ENCODE measurements at places on chromosomes 12 and 14. TPM values are rescaled to one million over a fixed set of nuclear protein-coding genes. Genes with fewer than 3 reads are reported as not detected.

DNA sequence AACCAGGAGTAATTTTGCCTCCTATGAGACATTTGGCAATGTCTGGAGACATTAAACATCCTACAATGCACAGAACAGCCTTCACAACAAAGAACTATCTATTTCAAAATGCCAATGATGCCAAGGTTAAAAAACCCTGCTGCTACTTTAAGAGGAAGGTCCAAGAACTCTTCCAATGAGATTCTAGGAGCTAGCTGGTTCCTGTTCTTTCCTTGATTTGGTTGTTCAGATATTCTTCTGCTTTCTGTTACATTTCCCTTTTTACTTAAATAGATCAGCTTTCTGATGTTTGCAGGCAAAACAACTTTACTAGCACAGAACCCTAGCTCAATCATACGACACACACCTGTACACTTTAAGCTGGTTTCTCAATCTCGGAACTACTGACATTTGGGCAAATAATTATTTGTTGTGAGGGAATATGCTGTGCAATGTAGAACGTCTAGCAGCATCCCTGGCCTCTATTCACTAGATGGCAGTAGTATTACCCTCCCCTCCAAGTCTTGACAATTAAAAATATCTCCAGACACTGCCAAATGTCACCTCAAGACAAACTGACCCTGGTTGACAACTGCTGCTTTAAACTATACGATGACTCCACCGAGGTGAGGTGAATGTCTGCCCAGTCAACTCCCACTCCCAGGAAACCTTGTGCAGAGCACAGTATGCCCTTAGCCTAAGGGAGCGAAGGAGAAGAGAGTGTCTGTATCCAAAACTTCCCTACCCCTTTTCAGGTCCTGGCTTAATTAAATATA, 4.4 kb downstream of the BLTP3B start:
- DNase-seq, result peak; percentile 45

- no peak for DNase-seq
Observed at GRCh38 chr14:100296106-100296651, 10.1 kb downstream of the SLC25A29 start.

- DNase-seq, result no peak
Observed at GRCh38 chr14:105201156-105201924, 20.2 kb upstream of the NUDT14 start.

DNA sequence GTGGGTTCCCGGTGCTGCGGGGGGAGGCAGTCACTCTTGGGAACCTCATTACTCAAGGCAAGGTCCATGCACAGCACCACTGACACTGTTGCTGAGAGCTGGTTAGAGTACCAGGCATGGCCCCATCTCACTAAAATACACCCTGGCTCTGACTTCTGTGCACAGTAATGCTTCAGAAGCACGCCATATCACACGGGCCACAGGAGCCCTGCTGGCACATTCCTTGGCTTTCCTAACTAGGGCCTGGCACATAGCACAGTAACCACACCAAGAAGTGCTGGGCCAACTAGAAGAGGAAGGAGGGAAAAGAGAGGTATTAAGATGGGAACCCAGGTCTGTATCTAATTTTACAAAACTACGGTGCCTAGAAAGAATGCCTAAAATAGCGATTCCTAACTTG, 13.5 kb upstream of the RAB35 start:
- no peak for DNase-seq

- peak; percentile 78 for DNase-seq
Observed at GRCh38 chr14:63388766-63389431, 70.2 kb upstream of the GPHB5 start.

DNA sequence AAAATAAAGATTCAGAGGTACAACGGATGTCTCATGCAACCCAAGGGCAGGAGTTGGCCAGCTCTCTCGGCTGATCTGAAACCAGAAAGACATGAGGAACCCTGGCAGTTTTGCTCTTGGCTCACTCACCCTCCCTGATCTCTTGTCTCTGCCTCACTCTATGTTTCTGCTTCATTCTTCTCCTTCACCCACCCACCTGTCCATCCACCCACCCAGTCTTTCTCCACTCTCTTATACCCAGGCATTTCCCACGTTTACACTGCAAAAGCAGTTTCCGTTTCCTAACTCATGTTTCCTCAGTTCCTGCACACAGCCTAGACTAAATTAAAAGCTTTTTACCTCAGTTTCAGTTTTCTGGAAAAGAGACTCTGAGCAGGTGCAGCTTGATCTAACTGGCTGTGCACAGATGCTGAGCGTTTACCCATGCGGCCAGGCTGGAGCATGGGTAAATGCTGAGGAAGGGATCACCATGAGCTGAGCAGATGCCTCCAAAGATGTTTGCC, 157.6 kb downstream of the PRKCH start:
- DNase-seq, result no peak

- DNase-seq, result no peak
Observed at GRCh38 chr14:38929416-38929815, 173.6 kb downstream of the SEC23A start.

- DNase-seq, result no peak
Observed at GRCh38 chr12:41907021-41907420, 237.7 kb downstream of the GXYLT1 start.

GRCh38 chr12:124162151-124163110, 132.5 kb upstream of the RFLNA start:
- peak; percentile 43 for DNase-seq

GRCh38 chr14:63295231-63295685, 23.5 kb downstream of the GPHB5 start:
- no peak for DNase-seq

GRCh38 chr14:90699016-90699415, 117.2 kb downstream of the TTC7B start:
- no peak for DNase-seq

DNA sequence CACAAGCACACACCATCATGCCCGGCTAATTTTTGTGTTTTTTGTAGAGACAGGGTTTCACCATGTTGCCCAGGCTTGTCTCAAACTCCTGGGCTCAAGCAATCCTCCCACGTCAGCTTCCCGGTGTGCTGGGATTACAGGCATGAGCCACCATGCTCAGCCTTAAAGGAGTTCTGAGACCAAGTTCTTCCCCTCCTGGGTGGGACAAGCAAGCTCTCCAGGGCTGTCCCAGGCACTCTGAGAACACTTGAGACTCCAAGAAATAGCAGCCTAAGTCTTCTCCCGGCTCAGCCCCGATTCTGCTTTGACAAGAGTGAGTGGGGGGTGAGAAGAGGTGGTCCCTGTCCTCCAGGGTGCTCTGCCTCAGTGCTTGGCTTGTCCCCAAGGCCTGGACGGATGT, 86.4 kb downstream of the STAB2 start:
- DNase-seq, result no peak

DNA sequence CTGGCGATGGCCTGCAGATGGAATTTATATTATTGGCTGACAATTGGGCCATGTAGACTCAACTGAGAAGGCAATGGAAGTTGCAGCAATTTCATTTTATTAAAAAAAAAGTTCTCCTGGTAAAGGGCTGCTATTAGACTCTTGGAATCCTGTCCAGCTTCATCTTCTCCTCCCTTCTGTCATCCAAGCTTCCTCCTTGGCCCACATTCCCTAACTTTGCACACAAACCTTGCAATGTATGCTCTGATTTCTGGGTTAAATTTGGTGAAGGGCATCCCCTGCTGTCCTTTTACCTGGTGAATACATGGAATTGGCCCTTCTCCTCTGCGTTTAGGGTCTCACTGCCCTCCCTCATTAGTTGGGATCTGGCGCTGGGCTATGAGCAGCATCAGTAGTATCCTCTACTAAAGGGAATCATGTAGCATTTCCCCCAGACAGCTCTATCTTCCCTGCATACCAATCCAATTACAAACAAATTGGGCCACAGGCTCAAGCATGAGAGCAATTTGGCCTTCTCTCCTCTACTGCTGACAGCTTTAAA, 336.9 kb downstream of the BMP4 start:
- peak; percentile 44 for DNase-seq

- no peak for DNase-seq
Observed at GRCh38 chr14:71202881-71203280, 295.6 kb downstream of the PCNX1 start.

- DNase-seq, result peak; percentile 65
Observed at GRCh38 chr12:51622564-51622963, 31.5 kb downstream of the SCN8A start.

GRCh38 chr14:51816031-51816430, 44.4 kb upstream of the GNG2 start:
- no peak for DNase-seq

- DNase-seq, result no peak
Observed at GRCh38 chr12:16325426-16325825, 22.0 kb upstream of the MGST1 start.

DNA sequence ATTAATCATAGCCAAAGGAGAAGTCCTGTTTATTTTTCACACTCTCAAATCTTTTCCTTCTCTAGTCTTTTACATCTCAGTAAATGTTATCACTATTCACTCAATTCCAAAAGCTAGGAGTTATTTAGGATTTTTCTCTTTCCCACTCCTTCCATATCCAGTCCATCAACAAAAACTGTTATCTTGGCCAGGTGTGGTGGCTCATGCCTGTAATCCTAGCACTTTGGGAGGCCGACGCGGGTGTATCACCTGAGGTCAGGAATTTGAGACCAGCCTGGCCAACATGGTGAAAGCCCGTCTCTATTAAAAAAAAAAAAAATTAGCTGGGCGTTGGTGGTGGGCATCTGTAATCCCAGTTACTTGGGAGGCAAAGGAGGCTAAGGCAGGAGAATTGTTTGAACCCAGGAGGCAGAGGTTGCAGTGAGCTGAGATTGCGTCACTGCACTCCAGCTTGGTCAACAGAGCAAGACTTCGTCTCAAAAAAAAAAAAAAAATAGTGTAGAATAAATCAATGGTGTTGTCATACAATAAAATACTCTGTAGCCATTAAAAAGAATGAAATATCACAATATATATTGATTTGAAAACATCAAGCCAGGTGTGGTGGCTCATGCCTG, 46.6 kb upstream of the FOXJ2 start:
- no peak for DNase-seq

- DNase-seq, result peak; percentile 91
Observed at GRCh38 chr12:16349131-16349460, 1.7 kb downstream of the MGST1 start.

DNA sequence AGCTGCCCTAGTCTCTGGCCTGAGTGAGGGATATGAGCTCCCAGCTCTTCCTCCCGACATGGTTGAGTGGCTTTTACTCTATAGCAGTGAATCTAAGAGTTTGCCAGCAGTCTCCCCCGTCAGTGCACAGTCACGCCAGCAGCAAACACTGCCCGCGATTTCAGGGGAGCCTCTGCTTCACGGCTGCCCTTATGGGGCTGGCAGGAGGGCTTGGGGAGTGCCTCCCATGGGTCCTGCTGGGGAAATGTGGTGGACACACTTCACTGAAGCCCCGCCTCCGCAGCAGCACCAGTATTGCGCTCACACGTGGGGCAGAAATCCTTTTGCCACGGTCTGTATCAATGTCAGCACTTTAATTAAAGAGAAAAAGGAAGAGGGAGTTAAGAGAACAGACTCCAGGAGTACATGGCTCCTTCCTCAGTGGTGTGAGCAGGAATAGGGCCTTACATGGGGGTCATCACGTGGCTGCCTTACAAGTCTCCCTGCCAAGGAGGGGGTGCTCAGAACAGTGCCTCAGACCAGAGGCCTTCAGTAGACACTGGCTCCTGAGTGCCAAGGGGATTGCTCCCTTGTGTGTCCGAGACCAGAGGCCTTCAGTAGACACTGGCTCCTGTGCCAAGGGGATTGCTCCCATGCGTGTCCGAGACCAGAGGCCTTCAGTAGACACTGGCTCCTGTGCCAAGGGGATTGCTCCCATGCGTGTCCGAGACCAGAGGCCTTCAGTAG, 55.7 kb downstream of the SFSWAP start:
- DNase-seq, result no peak

GRCh38 chr14:97298331-97298730, 501.1 kb downstream of the VRK1 start:
- peak; percentile 41 for DNase-seq

DNA sequence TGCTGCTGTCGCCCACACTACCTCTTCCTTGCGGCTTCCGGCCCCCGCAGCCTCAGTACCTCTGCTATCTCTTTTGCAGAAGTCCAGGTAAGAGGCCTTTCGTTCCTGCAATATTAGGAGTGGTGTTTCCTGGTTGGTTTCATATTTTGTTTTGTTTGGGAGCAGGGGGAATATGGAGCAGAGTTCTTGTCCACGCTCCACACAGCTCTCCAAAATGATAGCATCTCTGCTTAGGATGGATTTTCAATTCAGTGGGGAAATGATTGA, 768 bp downstream of the OXA1L start:
- DNase-seq, result no peak

DNA sequence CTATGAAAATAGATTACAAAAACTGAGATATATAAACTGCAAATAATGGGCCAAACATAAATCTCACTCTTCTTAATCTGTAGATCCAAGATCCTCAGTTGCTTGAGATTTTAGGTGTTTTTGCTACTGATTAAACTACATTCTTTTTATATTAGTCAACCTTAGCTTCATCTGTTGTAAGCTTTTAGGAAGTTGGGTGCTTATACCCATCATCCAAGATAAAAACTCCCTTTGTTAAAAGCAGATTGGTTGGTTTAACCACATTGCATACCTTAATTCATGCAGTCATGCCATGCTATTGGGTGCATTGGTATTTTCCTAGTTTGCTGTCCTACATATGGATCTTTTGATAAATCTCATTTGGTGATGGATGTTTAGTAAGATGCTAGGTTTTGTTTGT, 46.2 kb upstream of the DIP2B start:
- peak; percentile 48 for DNase-seq

GRCh38 chr12:132597333-132598316, 12.8 kb downstream of the LRCOL1 start:
- peak; percentile 49 for DNase-seq

- DNase-seq, result no peak
Observed at GRCh38 chr12:119175081-119175480, 3.6 kb upstream of the HSPB8 start.

DNA sequence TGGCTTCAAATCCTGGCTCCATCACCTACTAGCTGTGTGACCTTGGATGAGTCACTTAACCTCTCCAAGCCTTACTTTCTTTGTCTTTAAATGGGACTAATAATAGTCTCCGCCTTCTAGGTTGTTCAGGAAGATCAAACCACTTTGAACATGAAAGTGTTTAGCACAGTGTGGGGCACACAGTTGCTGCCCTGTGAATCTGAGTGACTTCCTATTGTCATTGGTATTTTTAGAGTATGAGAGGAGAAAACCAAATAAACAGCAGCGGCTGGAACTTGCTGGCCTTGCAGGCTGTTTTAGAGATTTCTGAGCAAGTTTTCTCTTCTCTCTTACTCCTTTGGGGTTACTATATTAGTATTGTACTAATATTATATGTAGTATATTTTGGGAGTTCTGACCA, 120.7 kb upstream of the MYL2 start:
- no peak for DNase-seq

- peak; percentile 39 for DNase-seq
Observed at GRCh38 chr14:60346706-60347105, 97.7 kb downstream of the PPM1A start.

The IL31 gene
- total RNA-seq, result not detected

The FAM181A gene
- total RNA-seq, result not detected

The RBP5 gene
- not detected for total RNA-seq

The AQP6 gene
- total RNA-seq, result not detected

The IL26 gene
- total RNA-seq, result not detected

The HSPA2 gene
- 16.5 TPM for total RNA-seq

The REC8 gene
- total RNA-seq, result 1.9 TPM

The BCL11B gene
- total RNA-seq, result 0.73 TPM

The CELA1 gene
- not detected for total RNA-seq

The ABHD4 gene
- total RNA-seq, result 9.6 TPM

The GPR84 gene
- total RNA-seq, result not detected

The SLC25A47 gene
- total RNA-seq, result not detected

The PDZRN4 gene
- not detected for total RNA-seq

The OVCH1 gene
- not detected for total RNA-seq

All from PC-3 (cell line).